ENCODE measurements at places on chromosomes 12 and 14.
A peak's percentile ranks its signal among the peaks of the same experiment; 100 is the strongest.

DNA sequence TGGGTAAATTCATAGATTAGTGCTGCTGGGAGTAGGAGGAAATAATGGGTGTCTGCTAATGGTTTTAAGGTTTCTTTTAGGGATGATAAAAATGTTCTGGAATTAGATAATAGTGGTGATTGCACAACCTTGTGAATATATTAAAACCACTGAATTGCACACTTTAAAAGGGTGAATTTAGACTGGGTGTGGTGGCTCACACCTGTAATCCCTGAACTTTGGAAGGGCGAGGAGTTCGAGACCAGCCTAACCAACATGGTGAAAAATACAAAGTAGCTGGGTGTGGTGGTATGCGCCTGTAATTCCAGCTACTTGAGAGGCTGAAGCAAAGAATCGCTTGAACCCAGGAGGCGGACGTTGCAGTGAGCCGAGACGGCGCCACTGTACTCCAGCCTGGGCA, 1.3 kb downstream of the RAD52 start:
- no peak for DNase-seq

DNA sequence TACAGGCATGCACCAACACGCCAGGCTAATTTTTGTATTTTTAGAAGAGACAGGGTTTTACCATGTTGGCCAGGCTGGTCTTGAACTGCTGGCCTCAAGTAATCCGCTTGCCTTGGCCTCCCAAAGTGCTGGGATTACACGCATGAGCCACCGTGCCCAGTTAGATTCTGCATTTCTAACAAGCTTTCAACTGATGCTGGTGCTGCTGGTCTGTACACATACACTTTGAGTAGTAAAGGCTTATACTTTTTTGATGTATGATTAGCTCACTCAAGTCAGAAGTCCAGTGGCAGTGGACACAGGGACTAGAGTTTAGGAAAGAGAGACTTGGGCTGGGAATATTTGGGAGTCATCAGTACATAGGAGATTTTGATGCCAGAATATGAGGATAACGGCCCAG, 2.2 kb upstream of the TBC1D15 start:
- DNase-seq, result no peak

DNA sequence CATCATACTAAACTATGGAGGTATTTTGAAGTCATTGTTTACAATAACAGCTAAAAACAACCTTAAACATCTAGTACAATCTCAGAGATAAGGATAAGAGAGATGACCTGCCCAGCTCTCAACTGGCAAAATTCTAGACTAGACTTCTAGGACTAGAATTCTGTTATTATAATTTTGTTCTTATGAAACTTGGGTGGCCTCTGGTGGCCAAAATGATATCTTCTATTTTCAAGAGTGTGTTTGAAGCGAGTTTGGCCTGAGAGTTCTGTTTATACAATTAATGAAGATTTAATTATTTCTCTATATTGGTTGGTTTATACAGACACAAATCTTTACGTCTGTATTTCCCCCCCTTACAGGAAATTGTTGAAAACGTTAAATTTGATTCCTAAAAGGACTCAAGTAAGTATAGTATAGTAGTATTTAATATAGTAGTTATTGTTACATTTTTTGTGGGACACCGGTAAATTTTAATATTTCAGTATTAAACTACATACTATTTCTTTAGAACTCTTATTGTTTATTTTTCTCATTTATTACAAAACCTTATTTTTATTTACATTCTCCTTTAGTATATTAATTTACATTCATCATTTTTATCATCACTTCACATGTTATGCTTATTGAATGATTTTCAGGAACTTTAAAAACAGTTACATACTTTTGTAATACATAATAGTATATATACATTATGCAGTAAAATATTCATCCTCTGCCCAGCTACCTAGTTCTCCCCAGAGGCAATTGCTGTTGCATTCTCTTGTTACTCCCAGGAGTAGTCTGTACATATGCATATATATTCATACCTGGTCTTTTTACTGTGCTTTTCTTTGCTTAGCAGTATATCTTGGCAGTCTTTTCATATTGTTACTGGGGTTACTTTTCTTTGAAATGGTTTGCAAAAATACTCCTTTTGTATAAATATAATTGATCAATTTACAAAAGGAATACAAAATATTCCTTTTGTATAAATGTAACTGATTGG, 6.6 kb downstream of the PPHLN1 start:
- DNase-seq, result peak; percentile 66

GRCh38 chr12:95848575-95849388, 10.0 kb upstream of the SNRPF start:
- DNase-seq, result peak; percentile 47

DNA sequence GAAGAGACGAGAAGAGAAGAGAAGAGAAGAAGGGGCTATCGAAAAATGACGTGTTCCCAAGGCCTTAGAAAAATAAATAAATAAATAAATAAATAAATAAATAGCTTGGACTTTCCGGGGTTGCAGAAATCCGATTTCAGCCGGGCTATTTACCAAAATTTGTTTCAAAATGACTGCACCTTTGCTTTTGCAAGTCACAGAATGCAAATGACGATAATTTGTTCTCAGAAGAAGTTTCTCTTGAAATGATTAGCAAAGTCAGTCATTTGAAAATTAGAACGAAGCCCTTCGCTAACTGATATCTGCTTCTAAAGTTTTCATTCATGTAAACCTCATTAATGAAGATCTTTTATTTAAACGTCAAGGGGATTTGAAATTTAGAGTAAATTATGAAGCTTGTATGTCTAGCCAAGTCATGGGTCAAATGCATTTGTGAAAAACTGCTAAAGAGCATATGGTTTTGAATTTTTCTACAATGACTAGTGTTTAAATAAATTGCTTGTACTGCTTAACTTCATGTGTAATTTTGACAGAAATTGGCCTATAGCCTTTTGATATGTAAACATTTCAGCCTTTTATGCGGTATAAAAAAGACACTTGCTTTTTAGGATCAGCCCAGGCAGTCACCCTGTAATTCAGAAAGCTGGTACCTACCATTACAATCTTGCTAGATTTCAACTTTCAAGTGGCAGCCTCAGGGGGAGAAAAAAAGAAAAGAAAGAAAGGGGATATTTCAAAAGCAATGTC, 4.6 kb upstream of the GSC start:
- DNase-seq, result no peak

- DNase-seq, result no peak
Observed at GRCh38 chr14:71358209-71358931, 451.1 kb downstream of the PCNX1 start.
